Nucleus accumbens (tissue), 56 donors: ENCODE measurements at places on chromosomes 3 and 15.

GRCh38 chr15:31472636-31473384, 146.2 kb downstream of the KLF13 start:
- no peak for DNase-seq

GRCh38 chr3:187855131-187855530, 109.9 kb upstream of the BCL6 start:
- DNase-seq, result no peak

GRCh38 chr3:144229330-144229729, 257.7 kb downstream of the DIPK2A start:
- DNase-seq, result no peak

DNA sequence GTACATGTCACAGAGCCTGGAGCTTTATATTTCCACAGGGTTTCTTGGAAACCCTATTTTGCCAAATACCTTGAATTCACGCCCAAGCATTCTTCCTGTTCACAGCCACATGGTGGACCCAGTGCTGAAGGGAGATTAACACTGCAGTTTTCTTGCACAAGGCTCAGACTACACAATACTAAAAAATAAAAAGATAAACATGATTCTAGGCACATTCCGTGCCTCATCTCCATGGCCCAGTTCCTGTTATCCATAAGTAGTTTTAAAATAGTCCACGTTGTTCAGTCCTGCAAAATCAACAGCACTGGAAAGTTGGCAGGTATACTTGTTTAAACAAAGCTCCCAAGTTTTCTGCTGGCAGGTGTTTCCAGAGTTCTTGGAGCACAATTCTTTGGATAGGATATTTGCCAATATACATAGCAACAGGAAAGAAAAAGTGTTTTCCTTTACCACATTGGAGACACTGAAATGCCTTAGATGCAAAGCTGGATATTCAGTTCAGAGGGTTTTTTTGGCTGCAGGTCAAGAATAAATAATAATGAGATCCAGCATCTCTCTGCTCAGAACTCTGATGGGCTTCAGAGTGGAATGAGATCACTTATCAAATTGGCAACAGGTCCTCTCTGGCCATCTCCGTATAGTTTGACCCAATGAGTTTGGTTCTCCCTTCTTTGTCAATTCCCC, 88.1 kb upstream of the TGFBR2 start:
- DNase-seq, result no peak

DNA sequence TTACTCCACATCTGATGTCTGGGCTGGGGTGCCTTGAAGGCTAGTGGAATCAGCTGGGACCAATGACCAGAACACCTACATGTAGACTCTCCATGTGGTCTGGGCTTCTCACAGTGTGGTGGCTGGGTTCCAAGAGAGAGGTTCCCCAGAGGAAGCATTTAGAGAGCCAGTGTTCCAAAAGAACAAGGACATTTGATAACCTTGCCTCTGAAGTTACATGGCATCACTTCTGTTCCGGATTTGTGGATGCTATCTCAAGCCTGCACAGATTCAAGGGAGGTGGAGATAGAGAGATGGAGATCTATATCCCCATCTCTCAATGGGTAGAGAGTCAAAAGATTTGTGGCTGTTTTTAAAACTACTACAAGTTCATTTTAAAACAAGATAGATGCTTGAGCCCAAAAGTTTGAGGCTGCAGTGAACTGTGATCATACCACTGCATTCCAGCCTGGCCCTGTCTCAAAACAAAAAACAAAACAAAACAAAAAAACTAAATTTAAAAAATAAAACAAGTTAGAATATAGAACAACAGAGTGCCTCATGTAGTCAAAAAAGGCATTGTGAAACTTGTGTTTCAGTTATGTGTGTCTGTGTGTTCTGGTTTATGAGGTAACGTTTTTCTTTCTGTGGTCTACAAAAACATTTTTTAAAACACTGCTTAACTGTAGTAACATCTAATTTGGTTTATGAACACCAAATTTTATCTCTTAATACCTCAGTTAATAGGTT, 44.8 kb downstream of the PDE8A start:
- DNase-seq, result no peak

- DNase-seq, result no peak
These were observed 12.8 kb downstream of the NXPE3 start for GRCh38 chr3:101791778-101792177.

GRCh38 chr3:11212299-11212608, 58.0 kb downstream of the HRH1 start:
- DNase-seq, result no peak

DNA sequence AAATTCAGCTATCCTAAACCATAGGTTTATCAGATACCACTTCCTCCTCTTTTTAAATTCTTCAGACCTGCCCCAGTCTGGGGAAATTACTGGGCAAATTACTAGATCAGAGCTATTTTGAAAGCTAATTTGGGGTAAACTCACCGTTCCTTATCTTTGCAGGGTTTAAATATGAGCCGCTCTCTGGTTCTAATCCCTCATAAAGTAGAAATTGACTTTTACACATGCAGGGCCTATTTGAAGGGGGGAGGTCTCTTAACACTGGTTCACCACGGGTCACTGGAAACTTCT, 11.0 kb upstream of the MEIS2 start:
- DNase-seq, result no peak

DNA sequence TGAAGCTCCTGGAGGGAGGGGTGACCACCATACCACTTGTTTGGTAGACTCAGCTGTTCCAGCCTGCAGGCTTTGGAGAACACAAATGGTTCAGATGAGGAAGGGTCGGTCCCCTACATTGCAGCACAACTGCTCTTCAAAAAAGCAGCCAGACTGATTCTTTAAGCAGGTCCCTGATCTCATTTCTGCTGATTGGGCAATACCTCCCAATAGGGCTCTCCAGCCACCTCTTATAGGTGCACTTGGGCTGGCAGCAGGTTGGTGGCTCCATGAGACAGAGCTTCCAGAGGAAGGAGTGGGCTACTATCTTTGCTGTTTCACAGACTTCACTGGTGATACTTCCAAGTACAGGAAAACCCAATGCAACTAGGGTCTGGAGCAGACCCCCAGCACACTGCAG, 65.9 kb upstream of the PEX5L start:
- DNase-seq, result no peak

GRCh38 chr3:148970271-148970670, 21.1 kb upstream of the GYG1 start:
- no peak for DNase-seq

DNA sequence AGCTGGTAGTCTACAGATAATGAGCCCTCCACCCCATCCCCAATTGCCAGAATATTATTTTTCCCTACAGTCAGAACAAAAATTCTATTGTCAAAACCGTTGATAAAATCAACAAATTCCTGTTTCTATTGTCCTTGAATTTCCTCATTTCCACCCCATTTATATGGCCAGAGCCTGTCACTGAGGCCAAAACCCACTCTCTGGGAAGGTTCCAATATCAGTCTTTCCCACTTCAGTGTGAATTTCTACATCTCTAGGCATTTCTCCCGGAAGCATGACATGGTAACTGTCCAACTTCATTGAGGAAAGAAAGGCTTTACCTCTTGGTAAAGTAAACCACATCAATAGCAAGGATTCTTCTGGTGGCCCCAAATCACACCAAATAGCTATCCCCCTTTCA, 41.6 kb downstream of the C2CD4A start:
- DNase-seq, result no peak

GRCh38 chr3:179788996-179789395, 136.2 kb downstream of the USP13 start:
- DNase-seq, result no peak

GRCh38 chr3:188332085-188332484, 178.1 kb downstream of the LPP start:
- DNase-seq, result no peak

DNA sequence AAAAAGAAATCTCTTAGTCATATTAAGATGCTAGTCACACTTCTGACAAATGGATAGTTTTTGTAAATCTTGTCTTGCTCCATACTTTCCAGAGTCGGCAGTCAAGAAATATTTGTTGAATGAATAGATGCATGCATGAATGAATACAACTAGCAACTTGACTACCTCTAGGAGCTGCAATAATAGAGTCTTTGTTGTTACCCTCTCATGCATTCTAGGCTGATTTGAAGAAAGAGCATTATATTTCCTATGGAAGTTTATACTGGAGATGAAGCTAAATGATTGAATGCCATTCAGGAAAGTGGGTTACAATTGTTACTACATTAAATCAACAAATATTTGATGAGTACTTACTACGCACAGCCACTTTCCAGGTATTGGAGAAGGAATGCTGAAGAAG, 18.1 kb upstream of the TRAT1 start:
- DNase-seq, result no peak

- DNase-seq, result no peak
These were observed 31.5 kb upstream of the C15orf39 start for GRCh38 chr15:75170203-75170602.

- DNase-seq, result no peak
These were observed 225.6 kb upstream of the STRIT1 start for GRCh38 chr3:155519078-155519477.

DNA sequence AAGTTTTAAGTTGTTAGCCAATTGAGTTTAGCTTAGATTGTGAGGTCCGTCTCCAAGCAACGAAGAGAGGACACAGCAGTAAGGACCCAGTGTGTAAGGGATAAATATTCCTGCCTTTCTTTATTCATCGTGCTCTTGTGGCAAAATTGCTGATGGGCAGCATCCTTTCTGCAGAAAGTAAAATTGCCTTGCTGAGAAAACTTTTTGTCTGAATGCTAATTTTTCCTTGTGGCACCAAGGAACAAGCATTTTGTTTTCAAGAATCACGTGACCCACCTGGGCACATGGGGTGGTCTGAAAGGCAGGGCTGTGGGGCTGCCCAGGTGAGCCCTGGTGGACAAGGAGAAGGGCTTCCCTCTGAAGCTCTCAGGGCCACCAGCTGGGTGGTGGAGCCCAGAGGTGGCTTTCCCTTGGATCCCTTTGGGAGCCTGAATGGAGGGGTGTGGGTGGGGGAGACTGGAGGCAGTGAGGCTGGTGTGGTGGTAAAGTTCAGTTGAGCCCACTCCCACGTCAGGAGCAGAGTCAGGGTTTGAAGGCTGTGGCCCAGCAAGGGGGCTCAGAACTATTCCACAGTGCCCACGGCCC, 24.0 kb upstream of the TMCC1 start:
- DNase-seq, result no peak

GRCh38 chr3:173284301-173284700, 113.2 kb upstream of the NLGN1 start:
- no peak for DNase-seq

DNA sequence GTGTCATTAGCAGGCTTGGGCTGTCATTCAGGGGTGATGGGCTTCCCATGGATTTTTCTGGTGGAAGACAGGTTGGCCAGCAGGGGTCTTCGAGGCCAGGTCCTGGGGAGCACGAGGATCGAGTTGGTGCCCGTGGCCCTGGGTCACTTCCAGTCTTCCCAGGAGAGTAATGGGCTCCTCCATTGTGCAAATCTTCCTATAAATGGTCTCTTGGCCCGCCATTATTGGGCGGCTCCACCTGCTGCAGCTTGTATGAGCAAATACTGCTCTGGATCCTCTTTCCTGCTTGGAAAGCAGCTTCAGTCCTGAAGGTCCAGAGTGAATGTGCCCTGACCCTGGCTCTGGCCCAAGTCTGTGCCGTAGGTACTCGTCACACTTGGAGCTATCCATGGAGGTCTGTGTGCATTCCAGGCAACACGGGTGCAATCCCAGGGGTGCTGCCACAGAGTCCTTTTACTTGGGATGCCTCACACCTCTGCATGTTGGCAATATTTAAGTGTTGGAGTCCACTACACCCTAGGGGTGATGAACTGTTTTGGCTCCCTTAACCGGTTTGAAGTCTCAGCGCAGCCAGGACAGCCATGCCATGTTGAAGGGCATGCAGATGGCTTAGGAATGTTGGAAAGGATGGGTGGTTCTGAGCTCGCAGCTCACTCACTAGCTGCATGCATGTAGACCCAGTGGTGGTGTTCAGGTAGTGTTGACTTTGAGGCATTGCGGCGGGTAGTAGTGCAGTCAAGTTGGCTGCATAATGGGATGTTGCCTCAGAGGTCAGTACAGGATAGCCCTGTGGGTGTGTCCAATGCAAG, 97.6 kb downstream of the SNRPN start:
- DNase-seq, result no peak

DNA sequence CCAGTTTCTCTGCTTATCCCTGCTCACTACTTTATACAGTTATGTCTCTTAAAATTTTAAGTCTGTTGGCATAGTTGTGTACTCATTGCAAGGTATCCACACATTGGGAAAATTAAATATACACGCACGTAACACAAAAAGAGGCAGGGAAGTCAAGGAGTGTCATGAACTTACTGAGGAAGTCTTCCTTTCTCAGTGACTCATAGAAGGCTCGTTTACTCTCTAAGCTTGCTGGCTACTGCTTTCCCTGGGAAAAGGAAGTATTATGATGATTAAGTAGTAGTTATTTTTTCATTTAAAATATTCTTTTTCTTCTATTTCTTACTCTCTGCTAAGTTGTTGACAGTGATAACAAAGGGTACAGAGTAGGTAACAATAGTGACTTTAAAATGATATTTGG, 287.3 kb downstream of the UBE2E2 start:
- no peak for DNase-seq

DNA sequence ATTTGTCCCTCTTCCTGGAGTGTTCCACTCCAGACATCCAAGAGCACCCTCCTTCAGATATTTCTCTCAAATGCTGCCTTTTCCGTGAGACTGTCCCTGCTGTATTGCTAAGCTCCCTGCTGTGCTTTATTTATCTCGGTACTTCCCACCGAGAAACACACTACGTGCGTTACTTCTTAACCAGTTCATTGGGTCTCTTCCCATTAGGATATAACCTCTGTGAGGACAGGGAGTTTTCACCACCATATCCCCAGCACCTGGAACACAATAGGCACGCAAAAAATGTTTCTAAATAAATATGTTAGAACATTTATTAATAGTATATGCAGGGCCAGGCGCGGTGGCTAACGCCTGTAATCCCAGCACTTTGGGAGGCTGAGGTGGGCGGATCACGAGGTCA, 308.7 kb upstream of the IL12A start:
- DNase-seq, result no peak

- DNase-seq, result no peak
These were observed 3.1 kb upstream of the FBXO22 start for GRCh38 chr15:75900577-75900976.

DNA sequence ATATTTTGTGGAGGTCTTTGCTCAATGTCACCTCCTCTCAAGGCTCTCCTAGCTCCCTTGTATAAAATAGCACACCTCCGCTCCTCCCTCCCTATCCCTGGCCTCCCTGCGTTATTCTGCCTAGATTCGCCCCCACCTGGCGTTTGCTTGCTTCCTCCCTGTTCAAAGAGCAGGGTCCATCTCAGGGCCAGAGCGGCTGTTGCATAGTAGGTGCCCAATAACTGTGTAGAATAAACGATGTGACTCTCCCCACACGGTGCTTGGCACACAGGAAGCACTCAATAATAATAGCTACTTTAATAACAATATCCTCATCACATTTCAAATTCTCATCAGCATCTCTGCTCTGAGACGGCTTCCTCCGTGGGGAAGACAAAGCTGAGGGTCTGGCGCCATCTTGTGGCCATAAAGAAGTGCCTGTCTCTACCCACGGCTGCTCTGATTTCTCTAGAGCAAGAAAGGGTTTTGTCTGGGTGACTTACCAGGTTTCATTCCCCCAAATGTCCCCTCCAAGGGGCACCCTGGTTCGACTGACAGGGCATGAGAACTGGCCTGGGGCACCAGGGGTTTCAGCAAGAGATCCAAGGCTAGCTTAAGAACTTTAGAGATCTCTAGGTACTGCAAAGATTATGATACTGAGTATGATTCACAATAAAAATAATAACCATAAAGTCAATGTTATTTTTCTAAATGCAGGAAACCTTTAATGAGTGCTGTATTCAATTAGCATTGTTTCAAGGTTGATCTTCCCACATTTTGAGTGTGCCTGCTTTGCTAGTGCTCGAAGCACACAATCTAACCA, 16.1 kb downstream of the CD276 start:
- DNase-seq, result peak; percentile 11
